ENCODE measurements at places on chromosomes 3 and 15.

DNA sequence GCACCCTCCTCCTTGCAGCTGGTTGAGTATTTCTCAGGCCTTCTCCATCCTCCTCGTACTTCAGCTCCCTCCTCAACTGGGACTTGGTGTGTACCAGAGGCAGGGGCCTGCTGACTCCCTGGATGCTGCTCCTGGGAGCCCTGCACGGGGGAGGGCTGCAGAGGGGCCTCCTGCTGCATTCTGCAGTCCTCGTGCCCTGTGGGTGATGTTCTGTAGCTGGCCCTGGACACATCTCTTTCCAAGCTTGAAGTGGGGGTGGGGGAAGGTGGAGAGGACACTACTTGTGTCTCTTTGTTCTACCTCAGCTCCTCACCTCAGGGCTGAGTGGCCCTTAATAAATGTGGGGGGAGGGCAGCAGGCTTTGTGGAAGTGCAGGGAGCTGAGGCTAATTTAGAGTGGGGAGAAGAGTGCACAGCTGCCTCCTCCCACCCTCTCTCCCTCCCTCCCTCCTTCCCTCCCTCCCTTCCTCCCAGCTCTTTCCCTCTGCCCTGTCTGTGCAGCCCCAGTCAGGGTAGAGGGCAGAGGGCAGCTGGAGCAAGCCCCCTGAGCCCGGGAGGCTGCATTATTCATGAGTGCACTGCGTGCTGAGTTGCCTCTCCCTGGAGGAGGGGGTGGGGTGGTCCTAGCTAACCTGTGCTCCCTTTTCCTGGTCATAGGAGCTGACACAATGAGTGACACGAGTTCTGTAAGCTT is 3.7 kb upstream of the GRM2 start:
- DNase-seq, result no peak

DNA sequence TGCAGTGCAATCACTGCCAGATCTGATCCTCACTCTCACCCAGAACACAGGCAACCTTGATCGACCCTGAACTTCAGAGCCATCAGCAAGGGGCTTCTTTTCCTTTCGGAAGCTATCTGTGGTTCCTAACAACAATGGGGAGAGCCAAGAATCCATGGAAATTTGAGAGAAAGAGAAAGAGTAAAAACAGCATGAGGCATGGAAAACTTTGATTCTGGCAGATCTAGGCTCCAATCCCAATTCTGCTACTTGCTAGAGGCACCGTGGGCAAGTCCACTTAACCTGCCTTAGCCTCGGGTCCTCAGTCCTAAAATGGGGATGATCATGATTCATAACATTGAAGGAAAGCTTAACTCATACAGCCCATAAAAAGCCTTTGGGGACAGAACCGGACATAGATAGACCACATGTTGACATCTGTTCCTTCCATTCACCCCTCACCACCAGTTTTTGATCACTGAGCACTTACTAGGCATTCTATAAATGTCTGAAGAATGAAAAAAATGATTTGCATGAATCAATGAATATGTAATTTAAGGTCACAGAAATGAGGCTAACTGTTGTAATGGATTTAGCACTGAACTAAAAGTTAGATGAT is 605.7 kb upstream of the CFAP20DC start:
- no peak for DNase-seq

DNA sequence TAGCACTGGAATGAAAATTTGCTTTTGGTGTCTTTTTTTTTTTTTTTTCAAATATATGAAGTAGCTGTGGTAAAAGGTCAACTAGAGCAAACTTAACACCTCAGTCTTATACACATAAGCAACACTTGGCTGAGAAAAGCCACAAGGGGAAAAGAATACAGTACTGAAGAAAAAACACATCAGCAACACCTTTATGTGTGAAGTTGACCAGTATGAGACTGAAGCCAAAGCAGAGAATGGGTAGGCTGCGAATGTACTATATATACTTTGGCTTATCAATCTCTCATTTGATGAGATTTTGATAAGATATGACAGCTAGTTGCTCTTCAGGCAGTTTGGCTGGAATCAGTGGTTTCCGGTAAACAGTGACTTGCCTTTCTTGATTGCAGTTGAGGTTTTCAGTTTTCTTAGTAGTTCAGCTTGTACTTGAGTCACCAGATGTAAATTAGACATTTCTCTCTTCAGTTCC is 22.0 kb upstream of the ZCWPW2 start:
- no peak for DNase-seq

GRCh38 chr3:69204315-69204957 is 82.0 kb upstream of the LMOD3 start:
- DNase-seq, result peak; percentile 46

DNA sequence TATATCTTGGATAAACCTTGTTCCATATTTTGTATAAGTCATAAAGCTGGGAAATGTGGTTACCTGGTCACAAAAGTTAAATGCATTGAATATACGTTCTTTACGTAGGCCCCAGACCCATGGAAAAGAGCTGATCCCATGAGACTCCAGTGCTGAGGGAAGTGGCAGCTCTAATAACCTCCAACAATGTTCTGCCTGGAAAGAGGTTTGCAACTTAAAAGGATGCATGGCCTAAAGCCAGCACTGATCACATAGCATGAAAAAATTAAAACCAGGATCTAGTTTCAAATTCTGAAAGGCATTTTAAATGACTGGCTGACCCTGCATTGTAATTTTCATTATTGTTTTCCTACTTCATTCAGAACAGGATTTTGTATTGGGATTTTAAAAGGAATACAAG is 27.9 kb upstream of the STRIT1 start:
- peak; percentile 24 for DNase-seq

DNA sequence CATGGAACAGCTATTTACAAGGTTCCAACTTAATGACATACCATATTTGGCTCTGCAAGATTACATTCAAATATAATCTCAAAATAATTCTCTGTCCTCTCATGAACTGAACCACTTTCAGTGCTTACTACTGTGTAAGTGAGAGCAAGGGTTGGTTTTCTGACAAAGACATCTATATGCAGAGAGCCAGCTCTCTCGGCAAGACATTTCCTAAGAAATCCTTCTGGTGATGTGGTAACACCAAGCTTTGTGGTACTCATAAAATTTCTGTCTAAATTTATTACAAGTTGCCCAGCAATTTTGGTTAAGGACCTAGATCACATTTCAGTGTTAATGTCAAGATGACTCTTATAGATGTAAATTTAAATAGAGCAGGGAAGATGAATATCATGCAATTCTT is 184.9 kb downstream of the GAP43 start:
- DNase-seq, result no peak

Data from HT-29 (cell line).